ENCODE measurements at places on chromosomes 12 and 14.

GRCh38 chr12:38411426-38411825 lies 94.9 kb downstream of the ALG10B start:
- DNase-seq, result no peak

DNA sequence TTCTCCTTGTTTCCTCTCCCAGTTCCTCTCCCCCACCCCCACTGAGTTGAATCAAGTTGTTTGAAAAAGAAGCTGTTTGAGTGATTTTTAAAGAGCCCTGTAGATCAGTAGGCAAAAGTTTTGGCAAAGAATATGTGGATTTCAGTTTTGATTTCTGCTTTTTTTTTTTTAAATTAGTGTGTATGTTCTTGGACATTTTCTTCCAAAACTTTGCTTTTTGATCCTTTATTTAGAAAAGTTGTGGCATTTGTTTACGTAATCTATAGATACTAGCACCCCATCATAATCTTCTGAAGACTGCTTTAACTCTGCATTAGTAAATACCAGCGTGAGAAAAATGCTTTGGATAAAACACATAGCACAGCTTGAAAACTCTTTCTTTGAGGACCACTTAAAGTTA lies 190.3 kb upstream of the SEL1L start:
- DNase-seq, result no peak

- no peak for DNase-seq
These were observed 22.7 kb downstream of the SETD1B start for GRCh38 chr12:121826318-121827150.

DNA sequence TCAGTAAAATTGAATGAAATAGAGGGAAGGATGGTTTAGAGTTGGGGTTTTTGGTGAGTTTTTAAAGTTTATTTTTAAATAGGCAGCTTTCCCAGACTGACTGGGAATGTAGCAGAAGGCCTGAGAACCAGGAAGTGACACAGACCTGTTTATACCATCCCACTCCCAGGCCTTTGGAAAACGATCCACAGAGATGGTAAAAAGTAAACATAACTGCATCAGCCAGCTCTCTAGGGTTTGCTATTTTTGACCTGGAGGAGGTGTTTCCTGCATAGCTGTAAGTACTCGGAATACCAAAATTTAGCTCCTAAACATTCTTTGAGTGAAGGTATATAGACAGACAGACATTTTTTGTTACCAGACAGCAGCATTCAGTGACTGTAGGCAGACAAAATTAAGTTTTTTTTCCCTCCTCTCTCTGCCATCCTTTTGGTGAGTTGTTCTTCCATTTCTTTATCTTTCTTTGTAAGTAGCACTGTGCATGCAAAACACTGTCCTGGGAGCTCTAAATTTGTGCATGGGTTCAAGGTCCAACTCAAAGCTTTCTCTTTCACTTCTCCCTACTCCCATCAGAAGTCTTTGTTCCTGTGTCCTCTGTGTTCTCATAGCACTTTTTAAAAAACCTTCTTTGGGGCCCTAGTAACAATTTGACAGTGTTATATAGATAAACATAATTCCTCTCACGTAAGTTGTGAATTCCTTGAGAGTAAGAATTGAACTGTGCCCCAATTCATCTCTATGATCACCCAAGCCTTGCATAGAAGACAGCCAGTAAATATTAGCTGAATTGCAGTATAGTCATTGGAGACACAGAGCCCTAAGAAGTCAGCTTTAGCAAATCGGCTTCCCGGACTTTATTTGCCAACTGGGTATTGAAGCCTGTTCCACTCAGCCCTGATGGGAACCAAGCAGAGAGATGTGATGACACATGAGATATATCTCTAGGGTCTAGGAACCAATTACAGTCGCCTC lies 37.4 kb downstream of the SUSD6 start:
- DNase-seq, result peak; percentile 63

DNA sequence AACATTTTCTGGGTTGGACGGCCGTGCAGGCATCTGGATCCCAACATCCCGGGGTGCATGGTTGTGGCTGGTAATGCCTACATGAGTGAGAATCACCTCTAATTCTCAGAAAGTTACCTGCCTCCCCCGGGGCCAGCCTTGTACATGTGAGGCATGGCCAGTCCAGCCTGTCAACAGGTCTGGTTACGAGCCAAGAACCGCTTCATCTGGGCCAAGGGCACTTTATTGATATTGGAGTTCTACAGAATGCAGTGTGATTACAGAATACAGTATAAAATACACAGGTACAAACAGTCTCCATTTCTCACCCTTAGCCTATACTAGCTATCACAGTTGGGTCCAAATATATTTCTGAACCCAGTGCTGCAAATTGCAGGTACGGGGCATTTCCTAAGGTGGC lies 84.9 kb upstream of the EVL start:
- DNase-seq, result no peak

All from NCI-H510A treated with DMSO at 0.1 percent for 48 hours (cell line).